ENCODE measurements at places on chromosomes 6 and 20.

DNA sequence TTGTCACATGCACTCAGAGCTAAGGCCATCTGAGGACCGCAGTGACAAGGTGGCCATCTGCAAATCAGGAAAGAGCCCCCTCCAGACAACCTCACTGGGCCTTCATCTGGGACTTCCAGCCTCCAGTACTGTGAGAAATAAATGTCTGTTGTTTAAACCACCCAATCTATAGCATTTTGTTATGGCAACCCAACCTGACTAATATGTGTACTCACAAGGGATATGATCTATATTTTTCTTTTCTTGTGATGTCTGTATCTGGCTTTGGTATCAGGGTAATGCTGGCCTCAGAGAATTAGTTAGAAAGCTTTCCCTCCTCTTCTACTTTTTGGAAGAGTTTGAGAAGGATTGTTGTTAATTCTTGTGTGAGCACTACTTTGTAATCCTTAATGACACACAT is 37.5 kb upstream of the ENTPD6 start:
- no peak for DNase-seq

DNA sequence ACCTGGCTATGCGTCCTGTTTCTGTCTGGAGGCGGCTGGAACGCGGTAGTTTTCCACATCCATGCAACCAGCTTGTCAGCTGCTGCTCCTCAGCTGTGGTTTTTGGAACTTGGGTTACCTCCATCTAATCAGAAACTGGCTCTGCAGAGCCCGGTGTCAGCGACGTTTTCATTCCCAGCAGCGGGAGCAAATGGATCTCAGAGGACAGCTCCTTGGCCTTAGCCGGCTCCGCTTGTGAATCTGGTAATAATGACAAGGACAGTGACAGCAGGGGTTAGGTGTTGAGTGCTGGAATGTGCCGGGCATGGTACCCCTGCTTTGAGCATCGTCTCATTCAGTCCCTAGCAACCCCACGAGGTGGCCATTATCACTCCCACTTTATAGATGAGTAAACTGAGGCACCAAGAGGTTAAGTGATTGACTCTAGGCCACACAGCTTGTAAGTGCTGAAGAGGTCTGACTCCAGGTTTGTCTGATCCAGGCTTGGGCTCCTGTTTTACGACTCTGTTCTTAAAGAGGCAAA is 1.3 kb downstream of the SLCO4A1 start:
- no peak for DNase-seq

DNA sequence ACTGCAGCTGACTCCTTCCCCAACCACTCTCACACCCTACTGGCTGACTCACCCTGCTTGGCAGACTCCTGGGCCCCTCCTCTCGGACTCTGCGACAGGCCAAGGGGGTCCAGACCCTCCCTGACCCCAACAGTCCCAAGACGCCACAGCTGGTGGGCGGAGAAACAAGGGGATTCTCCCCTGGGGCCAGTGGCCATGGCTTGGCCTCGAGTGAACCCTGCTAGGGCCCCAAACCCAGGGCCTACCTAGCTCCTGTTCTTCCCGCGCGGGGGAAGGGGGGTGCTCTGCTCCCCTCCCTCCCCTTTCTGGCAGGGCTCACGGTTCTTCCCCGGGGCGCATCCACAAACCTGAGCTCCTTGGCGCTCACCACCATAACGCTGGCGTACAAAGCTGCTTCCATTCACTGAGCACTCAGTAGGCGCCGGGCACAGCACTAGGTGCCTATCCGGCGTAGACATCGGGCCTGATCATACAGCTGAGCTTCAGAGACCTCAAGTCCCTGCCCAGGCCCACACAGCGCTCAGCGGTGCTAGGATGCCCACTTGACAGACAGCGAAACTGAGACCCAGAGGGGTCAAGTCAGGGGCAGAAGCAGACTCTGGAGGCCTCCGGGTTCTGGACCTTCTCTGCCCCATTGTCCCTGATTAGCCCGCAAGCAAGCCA is 597 bp downstream of the ADA start:
- peak; percentile 40 for DNase-seq

- DNase-seq, result no peak
These were observed 191.0 kb downstream of the QKI start for GRCh38 chr6:163605385-163606097.

DNA sequence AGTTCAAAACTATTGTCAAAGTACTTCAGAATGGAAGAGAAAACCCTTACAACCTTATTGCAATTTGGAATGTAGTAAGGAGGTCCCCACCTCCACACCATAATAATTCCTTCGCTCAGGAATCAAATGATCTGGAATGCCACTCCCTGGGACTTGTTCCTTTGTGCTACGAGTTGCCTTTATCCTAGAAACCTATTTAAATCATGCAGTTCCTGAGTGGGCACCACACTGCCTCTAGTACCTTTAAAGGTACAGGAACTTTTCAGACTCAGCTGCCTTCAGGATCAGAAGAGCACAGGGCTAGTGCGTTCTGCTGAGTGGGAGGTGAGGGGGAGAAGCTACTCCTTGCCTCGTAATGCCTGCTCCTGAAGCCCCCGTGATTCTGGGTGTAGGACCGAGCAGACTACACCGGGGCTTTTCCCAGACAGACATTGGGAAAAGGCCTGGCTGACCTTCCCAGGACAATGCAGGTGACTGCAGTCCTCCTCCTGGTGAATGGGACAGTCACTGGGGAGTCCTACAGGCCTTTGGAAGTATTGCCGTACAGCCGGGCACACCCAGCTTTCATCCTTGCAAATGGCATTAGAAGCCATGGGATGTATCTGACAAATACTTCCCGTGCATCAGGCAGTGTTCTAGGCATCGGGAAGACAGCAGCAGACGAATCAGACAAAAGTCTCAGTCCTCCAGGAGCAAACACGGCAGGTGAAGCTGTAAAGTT is 11.8 kb upstream of the TUBB2B start:
- DNase-seq, result no peak

DNA sequence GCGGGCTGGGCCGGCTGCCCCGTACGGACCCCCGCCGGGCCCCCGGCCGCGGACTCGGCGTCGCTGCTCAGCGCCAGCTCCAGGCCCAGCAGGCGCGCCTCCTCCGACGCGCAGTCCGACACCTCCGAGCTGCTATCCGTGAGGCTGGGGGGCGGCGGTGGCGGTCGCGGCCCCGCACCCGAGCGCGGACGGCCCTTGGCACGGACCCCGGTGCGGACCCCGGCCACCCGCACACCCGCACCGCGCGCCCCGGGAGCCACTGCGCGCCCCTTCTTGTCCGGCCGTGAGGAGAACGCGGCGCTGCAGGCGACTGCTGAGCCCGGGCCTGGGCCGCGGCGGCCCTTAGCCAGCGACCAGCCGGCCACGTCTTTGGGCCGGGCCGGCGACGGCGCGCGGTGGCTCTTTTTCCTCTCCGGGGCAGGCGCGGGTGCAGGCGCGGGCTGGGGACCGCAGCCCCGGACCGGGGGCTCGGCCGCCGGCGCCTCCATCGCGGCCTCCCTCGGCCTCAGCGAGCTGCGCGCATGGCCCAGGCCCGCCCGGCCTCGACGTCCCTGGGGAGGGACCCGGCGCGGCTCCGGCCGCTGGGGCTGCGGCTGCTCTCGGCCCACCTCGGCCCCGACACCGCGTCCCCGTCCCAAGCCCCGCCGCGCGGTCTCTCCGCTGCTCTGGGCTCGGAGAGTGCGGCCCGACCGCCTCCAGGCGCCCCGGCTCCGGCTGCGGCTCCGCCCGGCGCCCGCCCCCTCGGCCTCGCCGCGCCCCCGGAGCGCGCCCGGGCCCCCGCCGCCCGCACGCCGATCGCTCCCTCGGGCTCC is 12.9 kb upstream of the TLDC2 start:
- DNase-seq, result no peak

GRCh38 chr20:23513164-23513563 is 22.2 kb downstream of the CST8 start:
- DNase-seq, result no peak

DNA sequence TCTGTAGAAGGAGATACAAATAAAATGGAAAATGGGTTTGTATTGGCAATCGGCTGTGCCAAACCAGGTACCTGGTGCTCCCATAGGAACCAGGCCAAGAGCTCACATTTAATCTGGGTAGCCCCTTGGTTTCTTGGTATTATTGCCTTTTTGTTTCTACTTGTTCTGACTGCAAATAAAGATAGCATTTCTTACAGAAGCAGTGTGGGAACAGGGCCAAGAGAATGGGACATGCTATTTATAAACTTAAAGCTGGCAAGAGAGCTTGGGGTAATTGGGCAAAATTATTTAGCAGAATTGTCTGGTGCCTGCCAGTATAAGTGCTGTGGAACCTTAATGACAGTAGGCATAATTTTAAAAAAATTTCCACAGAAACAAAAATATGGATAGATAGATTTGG is 113.5 kb upstream of the GLP1R start:
- DNase-seq, result peak; percentile 7

- DNase-seq, result no peak
These were observed 283.4 kb downstream of the TBC1D7 start for GRCh38 chr6:13044896-13045295.

GRCh38 chr6:107719160-107719559 is 105.0 kb downstream of the SCML4 start:
- DNase-seq, result no peak

- DNase-seq, result no peak
These were observed 160.3 kb downstream of the PREX1 start for GRCh38 chr20:48667481-48667880.

GRCh38 chr20:2559651-2560050 is 23.3 kb downstream of the TMC2 start:
- peak; percentile 63 for DNase-seq

- no peak for DNase-seq
These were observed 39.1 kb upstream of the ANKEF1 start for GRCh38 chr20:9995510-9996272.

- peak; percentile 66 for DNase-seq
These were observed 52.1 kb upstream of the BEND6 start for GRCh38 chr6:56902641-56903464.

- DNase-seq, result no peak
These were observed 2.5 kb upstream of the FASTKD5 start for GRCh38 chr20:3162080-3162611.

DNA sequence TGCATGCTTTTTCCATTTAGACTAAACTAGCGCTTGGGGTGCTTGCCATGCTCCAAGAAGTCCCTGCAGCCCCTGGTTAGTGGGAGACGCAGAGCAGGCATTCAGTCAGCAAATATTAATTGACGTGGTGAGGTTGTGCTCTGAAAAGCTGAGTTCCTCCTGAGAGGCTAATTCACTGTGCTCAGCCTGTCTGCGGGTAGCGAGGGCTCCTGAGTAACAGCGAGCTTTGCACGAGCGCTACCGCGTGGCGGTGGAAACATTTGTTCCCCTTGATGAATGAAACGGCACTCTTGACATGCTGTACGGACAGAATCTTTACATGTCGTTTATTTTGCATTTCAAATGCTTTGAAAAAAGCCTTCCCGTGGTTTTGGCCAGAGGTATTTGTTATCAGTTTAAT is 170.6 kb upstream of the AGPAT4 start:
- no peak for DNase-seq

GRCh38 chr20:57902473-57902872 is 192.7 kb upstream of the PMEPA1 start:
- no peak for DNase-seq

DNA sequence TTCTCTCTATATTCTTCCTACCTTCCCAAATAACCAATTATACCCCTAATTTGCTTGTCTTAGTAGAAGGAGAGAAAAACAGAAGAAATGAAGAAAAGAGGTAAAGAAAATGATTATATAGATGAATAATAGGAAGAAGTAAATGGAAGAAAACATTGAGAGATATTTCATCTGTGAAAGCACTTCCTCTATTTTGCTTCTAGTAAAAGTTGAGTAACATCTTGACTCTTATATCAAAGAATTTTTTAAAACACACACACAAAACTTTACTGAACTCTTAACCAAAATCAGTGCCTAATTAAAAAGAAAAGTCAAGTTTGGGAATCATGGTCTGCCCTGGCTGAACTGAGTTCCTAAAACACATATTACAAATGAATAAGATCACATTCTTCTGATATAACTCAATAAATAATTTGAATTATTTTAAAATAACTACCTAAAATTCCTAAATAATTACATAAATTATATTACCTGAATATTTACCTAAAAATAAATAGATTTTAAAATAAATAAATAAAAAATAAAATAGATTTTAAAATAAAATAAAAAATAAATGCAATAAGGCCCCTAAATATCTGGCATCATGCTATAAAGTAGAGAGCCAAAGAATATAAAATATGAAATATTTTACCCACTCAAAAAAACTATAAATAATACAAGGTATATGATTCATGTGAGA is 8.8 kb downstream of the SLC17A2 start:
- no peak for DNase-seq

DNA sequence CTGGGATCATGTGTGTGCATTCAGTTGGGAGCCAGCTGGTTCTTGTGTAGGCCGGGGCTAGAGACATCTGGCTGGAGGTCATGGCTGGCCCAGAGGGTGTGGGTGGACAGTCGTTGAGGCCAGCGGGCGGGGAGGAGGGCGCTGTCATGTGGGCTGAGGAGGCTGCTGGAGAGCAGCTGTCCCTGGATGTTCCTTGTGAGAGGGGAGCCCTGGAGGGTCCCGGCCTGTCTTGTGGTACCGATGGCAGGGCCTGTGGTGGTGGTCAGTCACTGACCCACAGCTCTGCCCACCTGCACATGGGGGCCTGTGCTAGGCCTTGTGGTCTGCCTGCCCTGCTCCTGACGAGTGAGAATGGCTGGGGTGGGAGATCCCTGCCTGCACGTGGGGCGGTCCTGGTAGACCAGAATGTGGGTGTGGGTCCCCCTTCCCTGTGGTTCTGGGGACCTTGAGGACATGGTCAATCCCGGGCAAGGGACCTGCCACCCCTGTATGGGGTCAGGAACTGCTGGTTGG is 1.9 kb upstream of the C20orf204 start:
- no peak for DNase-seq

DNA sequence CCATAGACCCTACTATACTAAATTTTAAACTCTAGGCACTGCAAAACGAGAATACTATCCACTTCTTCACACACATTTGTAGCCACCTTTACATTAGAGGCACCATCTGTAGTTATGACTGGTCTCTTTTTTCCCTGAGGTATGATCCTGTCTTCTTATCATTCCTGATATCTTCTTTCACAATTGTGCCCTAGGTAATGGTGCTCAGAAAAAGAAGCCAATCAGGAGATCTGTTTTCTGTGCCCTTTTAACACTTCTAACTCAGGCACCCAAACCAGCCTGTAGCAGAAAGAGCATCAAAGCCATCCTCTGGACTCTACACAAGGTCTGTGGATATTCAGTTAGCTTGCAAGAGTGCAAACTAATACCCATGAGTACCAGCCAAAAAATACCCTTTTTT is 149.7 kb upstream of the SGK1 start:
- no peak for DNase-seq

Measured in hematopoietic multipotent progenitor cell treated with erythropoietin and hydrocortisone succinate and interleukin-3 and kit ligand, for 8 days (in vitro differentiated cells).